Activated T-cell treated with anti-CD3 and anti-CD28 coated beads, Interleukin-2, amount 50 U/mL, for 24 hours (primary cell): ENCODE measurements at places on chromosomes 1 and 21.
A peak's percentile ranks its signal among the peaks of the same experiment; 100 is the strongest.

GRCh38 chr1:172359491-172359999 is 60.9 kb upstream of the C1orf105 start:
- peak overlapping the region; percentile 91 for H3K27ac ChIP-seq
- H3K36me3 ChIP-seq, result no peaks in the 10 kb centered on the region
- no peak for DNase-seq
- H3K4me3 ChIP-seq, result peak overlapping the region; percentile 64

DNA sequence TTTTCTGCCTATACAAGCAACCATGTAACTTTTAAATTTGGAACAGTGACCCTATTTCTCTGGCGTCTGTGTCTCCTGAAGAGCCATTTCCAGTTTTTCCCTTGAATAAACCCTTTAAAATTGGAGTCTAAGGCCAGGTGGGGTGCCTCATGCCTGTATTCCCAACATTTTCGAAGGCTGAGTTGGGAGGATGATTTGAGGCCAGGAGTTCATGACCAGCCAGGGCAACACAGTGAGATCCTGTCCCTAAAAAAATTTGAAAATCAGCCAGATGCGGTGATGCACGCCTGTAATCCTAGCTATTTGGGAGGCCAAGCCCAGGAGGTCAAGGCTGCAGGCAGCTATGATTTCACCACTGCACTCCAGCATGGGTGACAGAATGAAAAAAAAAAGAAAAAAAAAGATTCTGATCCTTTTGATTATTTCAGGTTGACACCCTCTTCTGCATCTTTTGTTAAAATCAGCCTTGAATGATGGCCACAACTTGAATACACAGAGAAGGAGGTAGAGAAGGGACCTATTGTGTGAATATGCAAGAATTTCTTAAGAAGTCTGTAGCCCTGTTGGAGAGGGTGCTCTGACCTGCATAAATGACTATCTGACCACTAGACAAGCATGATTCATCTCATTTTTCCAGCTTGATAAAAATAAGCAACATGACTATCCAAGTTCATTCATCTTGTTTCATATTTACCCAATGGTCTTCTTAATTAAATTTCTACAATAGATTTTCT is 40.2 kb upstream of the PARP1 start:
- H3K36me3 ChIP-seq, result no peaks in the 10 kb centered on the region
- H3K27me3 ChIP-seq, result no peaks in the 10 kb centered on the region
- H3K4me1 ChIP-seq, result peaks cover 36% of the 10 kb centered on the region
- no peak overlapping the region for H3K27ac ChIP-seq
- no peak overlapping the region for H3K4me3 ChIP-seq

GRCh38 chr1:16164213-16165072 is 8.6 kb upstream of the EPHA2 start:
- H3K36me3 ChIP-seq, result no peaks in the 10 kb centered on the region
- DNase-seq, result no peak
- no peak overlapping the region for H3K27ac ChIP-seq
- no peak overlapping the region for H3K4me3 ChIP-seq
- no peaks in the 10 kb centered on the region for H3K27me3 ChIP-seq

- no peaks in the 10 kb centered on the region for H3K4me1 ChIP-seq
- no peak overlapping the region for H3K27ac ChIP-seq
- H3K36me3 ChIP-seq, result no peaks in the 10 kb centered on the region
- no peaks in the 10 kb centered on the region for H3K27me3 ChIP-seq
- DNase-seq, result no peak
Measured at GRCh38 chr1:118902711-118903191, 85.4 kb downstream of the TBX15 start.

DNA sequence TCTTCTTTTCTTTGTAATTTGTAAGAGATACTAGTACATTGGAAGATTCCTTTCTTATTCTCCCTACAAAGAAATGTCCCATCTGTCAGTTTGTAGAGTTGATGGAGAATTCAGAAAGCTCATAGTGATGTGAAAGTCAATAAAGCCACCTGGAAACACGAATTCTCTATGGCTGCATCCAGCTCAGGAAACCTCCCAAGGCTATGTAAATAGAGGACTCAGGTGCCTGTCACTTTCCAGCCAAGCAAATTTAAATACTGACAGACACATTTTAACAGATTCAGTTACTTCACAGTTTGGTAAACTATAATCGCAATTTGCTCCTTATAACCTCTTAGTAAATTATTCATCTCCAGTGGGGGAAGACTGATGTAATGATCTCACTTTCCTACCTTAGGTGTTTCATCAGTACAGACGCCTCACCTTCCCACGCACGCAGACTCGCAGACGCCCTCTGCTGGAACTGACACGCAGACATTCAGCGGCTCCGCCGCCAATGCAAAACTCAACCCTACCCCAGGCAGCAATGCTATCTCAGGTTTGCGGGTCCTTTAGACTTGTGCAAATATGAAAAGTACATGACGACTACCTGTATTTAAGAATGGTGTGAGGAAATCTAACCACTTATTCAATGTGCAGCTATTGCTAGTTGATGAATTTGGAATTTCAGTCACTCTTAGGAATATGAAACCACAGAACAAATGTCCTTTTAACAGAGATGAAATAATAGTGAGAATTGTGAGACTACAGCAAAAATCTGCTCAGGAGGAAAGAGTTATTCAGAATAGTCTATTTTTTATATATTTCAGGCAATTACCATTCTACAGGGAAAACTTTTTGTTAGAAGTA is 60.6 kb downstream of the PTPRC start:
- peak; percentile 84 for DNase-seq
- peak overlapping the region; percentile 1 for H3K4me3 ChIP-seq
- peak overlapping the region; percentile 83 for H3K27ac ChIP-seq
- peaks cover 93% of the 10 kb centered on the region for H3K36me3 ChIP-seq

GRCh38 chr1:150554086-150554452 is 4.9 kb downstream of the ADAMTSL4 start:
- peaks cover 2% of the 10 kb centered on the region for H3K36me3 ChIP-seq
- H3K27me3 ChIP-seq, result peaks cover 23% of the 10 kb centered on the region
- no peak for DNase-seq

GRCh38 chr1:237817277-237817676 is 73.4 kb downstream of the ZP4 start:
- H3K27me3 ChIP-seq, result no peaks in the 10 kb centered on the region
- no peak overlapping the region for H3K27ac ChIP-seq

- H3K4me3 ChIP-seq, result no peak overlapping the region
- H3K36me3 ChIP-seq, result no peaks in the 10 kb centered on the region
- no peaks in the 10 kb centered on the region for H3K4me1 ChIP-seq
- no peak overlapping the region for H3K27ac ChIP-seq
- no peak for DNase-seq
Measured at GRCh38 chr1:28129150-28129549, 40.7 kb upstream of the EYA3 start.

DNA sequence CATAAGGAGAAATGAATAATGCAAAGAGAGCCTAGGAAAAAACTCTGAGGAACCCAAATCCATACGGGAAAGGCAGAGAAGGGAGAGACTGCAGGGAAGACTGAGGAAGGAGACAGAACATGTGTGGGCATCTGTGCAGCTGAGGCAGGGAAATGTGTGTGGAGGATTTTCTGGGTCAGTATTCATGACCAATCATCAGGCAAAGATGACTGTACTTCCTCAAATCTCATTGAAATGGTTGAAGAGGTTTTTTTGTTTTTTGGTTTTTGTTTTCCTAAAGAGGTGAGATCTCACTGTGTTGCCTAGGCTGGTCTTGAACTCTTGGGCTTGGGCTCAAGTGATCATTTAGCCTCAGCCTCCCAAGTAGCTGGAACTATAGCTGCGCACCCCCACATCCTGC is 15.7 kb downstream of the DIP2A start:
- H3K27ac ChIP-seq, result peak overlapping the region; percentile 27
- H3K4me1 ChIP-seq, result peaks cover 42% of the 10 kb centered on the region
- no peak overlapping the region for H3K4me3 ChIP-seq
- no peak for DNase-seq
- peaks cover 35% of the 10 kb centered on the region for H3K36me3 ChIP-seq
- no peaks in the 10 kb centered on the region for H3K27me3 ChIP-seq

GRCh38 chr1:43276673-43277072 is 6.9 kb downstream of the TMEM125 start:
- DNase-seq, result peak; percentile 7
- H3K27me3 ChIP-seq, result peaks cover 8% of the 10 kb centered on the region
- no peaks in the 10 kb centered on the region for H3K36me3 ChIP-seq
- H3K4me1 ChIP-seq, result peaks cover 12% of the 10 kb centered on the region
- H3K27ac ChIP-seq, result no peak overlapping the region
